Kidney (tissue), 22 donors: ENCODE measurements at places on chromosomes 12 and 14.

DNA sequence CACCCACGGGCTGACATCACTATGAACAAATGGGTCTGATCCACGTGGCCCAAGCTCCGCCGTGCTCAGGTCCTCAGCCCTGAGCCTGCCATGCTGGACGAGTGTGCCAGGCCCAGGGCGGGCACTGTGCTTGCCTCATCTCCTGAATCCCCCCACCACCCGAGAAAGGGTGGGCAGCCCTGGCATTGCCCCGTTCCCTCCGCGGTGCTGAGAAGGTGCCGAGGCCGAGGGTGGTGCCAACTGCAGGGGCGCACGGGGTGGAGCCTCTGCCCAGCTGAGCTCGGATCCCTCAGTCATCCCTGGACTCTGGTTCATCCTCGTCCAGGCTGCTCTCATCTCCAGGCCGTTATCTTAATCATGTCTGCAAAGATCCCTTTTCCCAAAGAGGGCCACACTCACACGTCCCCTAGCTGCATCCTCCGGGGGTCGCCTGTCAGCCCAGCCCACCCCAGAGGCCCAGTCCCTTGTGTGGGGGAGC is 60.6 kb downstream of the NOC4L start:
- no peak for DNase-seq

DNA sequence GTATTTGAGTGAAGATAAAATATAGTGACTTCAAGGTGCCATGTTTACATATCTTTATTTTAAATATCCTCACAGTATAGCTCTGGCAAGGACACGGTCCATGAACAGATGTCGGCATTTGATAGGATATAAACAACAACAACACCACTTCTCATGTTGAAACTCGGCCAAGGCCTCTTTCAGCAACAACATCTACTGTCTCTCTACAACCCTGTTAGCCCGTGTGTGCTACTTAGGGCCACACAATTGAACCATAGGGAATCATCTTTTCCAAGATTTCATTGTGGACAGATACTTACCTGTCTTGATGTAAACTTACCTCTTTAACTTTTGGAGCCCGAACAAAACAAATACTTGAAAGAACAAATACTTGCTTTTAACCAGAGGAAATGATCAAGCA is 168.7 kb upstream of the SSTR1 start:
- no peak for DNase-seq

- no peak for DNase-seq
Measured at GRCh38 chr12:131290255-131290959, 336.7 kb downstream of the ADGRD1 start.

- no peak for DNase-seq
Measured at GRCh38 chr14:56112781-56113180, 5.4 kb upstream of the PELI2 start.

GRCh38 chr12:15404485-15404884 is 82.2 kb downstream of the PTPRO start:
- no peak for DNase-seq

- DNase-seq = no peak
Measured at GRCh38 chr14:92577321-92577742, 63.8 kb downstream of the RIN3 start.

- no peak for DNase-seq
Measured at GRCh38 chr12:89306827-89307473, 45.4 kb downstream of the DUSP6 start.

GRCh38 chr12:113766879-113767878 is 198.9 kb downstream of the RBM19 start:
- DNase-seq = peak; percentile 4
